A549 (cell line): ENCODE measurements at places on chromosomes 11 and 22.

DNA sequence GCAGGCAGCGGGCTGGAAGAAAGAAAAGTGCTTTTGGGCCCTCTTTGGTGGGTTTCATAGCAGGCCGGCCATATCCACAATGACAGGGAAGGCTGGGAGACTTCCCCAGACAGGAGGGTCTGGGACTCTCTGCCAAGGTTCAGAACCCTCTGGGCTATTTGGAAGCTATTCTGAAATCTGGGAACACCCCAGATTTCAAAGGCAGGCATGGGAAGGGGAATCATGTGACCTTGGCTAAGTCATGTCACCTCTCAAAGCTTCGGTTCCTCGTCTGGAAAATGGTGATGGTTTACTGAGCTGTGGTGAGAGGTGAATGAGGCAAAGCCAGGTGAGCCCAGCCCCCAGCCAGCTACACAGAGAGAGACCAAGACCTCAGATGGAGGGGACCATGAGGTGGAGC is 4.6 kb downstream of the CASTOR1 start:
- no peak for DNase-seq

DNA sequence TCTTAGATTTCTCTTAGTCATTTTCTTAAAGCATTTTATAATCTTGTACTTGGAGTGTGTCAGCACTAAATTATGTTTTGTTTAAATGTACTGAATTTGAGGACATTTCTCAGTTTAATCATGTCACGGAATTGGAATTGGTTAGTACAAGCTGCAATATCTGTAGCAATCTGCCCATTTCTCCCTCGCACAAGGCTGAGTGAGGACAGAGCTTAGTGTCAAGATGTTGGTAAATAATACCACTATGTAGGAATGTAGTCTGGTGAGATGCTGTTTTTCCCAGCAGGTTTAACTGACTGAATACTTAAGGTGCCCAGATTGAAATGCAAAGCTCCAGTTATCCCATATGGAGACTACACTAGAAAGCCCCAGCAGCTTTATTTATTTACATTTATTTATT is 30.6 kb downstream of the SREBF2 start:
- DNase-seq, result no peak

- no peak for DNase-seq
Measured at GRCh38 chr22:46090631-46091201, 59.6 kb upstream of the PPARA start.

DNA sequence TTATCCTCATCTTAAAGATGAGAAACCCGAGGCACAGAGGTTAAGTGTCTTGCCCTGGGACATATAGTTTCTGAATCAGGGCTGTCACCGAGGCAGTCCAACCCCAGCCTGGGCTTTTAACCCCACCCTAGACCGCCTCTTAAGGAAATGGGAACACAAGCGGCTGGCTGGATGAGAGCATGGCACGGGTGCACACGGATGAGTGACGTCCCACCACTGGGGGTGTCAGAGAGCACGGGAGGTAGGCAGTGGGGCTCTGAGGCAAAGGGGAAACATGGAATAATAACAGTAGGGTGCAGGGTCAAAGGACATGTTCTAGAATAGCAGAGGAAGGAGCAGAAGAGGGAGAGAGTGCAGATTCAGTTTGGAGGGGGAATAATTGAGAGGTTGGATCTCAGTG is 22.3 kb downstream of the PPFIBP2 start:
- peak; percentile 60 for DNase-seq

DNA sequence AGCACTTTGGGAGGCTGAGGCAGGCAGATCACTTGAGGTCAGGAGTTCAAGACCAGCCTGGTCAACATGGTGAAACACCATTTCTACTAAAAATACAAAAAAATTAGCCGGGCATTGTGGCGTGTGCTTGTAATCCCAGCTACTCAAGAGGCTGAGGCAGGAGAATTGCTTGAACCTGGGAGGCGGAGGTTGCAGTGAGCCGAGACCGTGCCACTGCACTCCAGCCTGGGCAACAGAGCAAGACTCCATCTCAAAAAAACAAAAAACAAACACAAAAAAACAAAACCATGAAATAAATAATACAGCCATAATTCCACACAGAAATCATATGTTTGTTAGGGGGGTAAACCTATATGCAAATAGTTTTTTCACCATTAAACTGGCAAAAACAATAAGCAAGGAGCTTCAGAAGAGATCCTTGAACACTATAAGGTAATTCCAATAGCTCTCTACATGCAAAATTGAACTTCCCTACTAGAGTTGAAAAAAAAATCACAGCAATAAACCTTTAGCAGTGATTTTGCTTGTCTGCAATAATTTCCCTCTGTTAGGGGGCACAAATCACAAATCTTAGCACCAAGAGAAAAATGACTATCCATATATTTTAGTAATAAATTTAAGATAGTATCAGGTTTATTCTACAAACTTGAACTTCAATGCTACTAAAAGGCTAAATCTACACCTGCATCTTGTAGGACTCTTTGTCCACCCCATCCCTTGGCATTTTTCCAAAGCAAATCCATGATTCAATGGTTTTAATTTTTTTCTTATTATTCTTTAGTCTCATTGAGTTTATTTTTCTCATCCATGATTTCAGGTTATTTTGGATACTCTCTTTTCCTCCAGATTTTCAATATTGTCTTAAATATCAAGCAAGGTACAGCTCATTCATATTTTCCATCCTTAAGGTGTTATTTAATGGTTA is 3.9 kb downstream of the CSTF3 start:
- no peak for DNase-seq

GRCh38 chr22:20130319-20130718 is 1.3 kb upstream of the ZDHHC8 start:
- no peak for DNase-seq

GRCh38 chr11:29153078-29153477 is 863.8 kb downstream of the KCNA4 start:
- DNase-seq, result no peak

DNA sequence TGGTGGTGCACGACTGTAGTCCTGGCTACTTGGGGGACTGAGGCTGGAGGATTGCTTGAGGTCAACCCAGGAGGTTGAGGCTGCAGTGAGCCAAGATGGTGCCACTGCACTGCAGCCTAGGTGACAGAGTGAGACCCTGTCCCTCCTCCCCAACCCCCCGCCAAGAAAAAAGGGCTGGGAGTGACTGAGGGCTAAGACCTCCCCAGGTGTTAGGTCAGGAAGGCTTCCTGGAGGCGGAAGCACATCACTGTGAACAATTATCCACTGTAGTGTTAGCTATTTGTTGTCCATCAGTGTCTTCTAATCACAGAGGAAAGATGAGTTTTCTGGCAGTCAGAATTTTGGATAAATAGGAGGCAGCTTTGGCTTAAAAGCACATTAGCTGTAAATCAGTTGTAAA is 8.8 kb downstream of the YDJC start:
- DNase-seq, result no peak

- no peak for DNase-seq
Measured at GRCh38 chr11:12684816-12685215, 10.6 kb downstream of the TEAD1 start.
